ENCODE measurements at places on chromosomes 5 and 9. TPM values are rescaled to one million over a fixed set of nuclear protein-coding genes. Genes with fewer than 3 reads are reported as not detected.

Gene AK1
- 93.4 TPM for total RNA-seq

Gene ARL14EPL
- total RNA-seq, result not detected

Gene GARNL3
- 12.7 TPM for total RNA-seq

Gene C5orf58
- total RNA-seq, result not detected

Gene MAST4
- 76.8 TPM for total RNA-seq

Gene CDX1
- total RNA-seq, result not detected

Gene SOHLH1
- total RNA-seq, result not detected

Gene GPR151
- not detected for total RNA-seq

Gene BAG1
- 73.6 TPM for total RNA-seq

Gene CEL
- 0.56 TPM for total RNA-seq

Gene OXCT1
- total RNA-seq, result 22.0 TPM

Gene AQP7
- 466 TPM for total RNA-seq

Gene ENTPD2
- total RNA-seq, result 0.28 TPM

Gene IL33
- 37.2 TPM for total RNA-seq

Gene ISL1
- 1.4 TPM for total RNA-seq

Gene IL5
- not detected for total RNA-seq

Gene PDGFRB
- total RNA-seq, result 157 TPM

Gene SLC36A1
- total RNA-seq, result 10.0 TPM

Gene GPR21
- total RNA-seq, result 2.3 TPM

Measured in omental fat pad (tissue), 4 donors.